Myometrial cell (primary cell): ENCODE measurements at places on chromosomes 7 and 10. TPM values are rescaled to one million over a fixed set of nuclear protein-coding genes. Genes with fewer than 3 reads are reported as not detected.

CHRM2 gene
- total RNA-seq: 8.2 and 8.4 TPM in 2 replicates

GRID1 gene
- not detected in 2 replicates for total RNA-seq

PDE6C gene
- not detected in 2 replicates for total RNA-seq

CAMK1D gene
- 0.58 and 1.2 TPM in 2 replicates for total RNA-seq

THSD7A gene
- total RNA-seq: 0.71 and 0.86 TPM in 2 replicates

HOXA5 gene
- total RNA-seq: 1.7 and 6.2 TPM in 2 replicates

LFNG gene
- 3.5 and 7.8 TPM in 2 replicates for total RNA-seq

FRMPD2 gene
- total RNA-seq: not detected in 2 replicates

ZPBP gene
- total RNA-seq: not detected in 2 replicates

GRID2IP gene
- not detected in 2 replicates for total RNA-seq
